Right kidney (tissue), 9 donors: ENCODE measurements at places on chromosomes 2 and 18.
A peak's percentile ranks its signal among the peaks of the same experiment; 100 is the strongest.

GRCh38 chr18:48541026-48541746, 2.4 kb downstream of the CTIF start:
- DNase-seq, result peak; percentile 96

- no peak for DNase-seq
Measured at GRCh38 chr18:69981948-69982347, 34.3 kb upstream of the CD226 start.

GRCh38 chr2:6556755-6557154, 309.0 kb downstream of the CMPK2 start:
- no peak for DNase-seq

DNA sequence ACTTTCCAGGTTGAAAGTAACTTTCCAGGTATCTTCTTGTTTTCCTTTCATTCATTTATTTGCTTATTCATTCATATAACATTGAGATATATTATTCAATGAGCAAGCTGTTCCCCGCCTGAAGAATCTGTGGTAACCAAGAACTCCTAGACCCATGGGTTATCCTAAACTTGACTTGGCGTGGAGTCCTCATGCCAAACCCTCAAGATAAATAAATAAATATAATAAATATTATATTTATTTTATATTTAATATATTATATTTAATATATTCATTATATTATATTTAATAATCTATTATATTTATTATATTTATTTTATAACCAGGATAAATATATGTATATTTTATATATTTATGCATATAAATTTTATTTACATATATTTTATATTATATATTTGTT, 674.8 kb downstream of the SUCLG1 start:
- no peak for DNase-seq

DNA sequence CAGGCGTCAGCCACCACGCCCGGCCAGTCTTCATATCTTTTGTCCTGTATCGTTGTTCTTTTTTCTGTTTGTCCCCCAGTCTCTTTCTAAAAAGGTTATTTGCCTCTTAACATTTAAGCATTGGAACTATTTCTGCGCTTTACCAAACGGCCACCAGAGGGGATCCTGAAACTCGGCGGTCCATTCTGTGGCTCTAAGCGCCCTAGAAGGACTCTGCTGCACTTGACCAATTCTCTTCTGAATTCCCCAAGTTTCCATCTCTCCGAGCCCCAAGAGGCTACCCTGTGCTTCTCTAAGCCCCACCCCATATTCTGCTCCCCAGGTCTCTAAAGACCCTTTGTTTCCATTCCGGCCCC, 33.1 kb upstream of the REG3G start:
- DNase-seq, result no peak

- DNase-seq, result no peak
Measured at GRCh38 chr18:66599190-66599589, 4.7 kb downstream of the CDH19 start.

DNA sequence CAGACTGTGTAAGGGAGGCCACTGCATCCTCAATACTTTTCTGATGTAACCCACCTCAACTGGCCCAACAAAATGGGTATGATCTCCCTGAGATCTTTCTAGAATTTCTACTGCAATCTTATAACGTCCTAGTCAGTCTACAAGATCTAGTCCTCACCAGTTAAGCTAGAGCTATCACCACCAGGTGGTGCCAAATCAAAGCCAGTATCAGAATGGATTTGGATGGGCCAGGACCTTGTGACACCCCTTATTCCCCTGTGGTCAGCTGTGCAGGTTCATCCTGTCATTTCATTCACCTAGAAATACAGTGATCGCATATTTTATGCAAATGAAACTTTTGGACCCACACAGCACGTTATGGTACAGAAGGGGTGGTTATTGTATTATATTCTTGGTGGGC, 90.3 kb downstream of the OLA1 start:
- peak; percentile 9 for DNase-seq

GRCh38 chr2:216339456-216340279, 32.6 kb downstream of the MARCHF4 start:
- peak; percentile 25 for DNase-seq

DNA sequence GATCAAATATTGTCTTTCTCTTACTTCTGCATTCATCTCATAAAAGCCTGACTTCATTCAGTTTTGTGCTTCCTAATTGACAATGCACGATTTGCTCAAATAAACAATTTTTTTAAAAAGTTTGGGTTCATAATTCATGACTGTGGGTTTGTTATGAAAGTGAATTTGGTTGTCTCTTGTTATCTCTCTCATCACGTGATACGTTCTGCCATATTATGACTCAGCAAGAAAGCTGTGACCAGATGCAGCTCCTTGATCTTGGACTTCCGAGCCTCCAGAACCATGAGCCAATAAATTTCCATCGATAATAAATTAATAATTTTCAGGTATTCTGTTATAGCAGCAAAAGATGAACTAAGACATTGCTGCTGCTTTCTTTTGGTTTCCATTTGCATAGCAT, 156.5 kb upstream of the LRATD1 start:
- no peak for DNase-seq

GRCh38 chr2:34498561-34498960, 899.5 kb upstream of the FAM98A start:
- no peak for DNase-seq

- no peak for DNase-seq
Measured at GRCh38 chr2:142220901-142221300, 90.1 kb upstream of the LRP1B start.

DNA sequence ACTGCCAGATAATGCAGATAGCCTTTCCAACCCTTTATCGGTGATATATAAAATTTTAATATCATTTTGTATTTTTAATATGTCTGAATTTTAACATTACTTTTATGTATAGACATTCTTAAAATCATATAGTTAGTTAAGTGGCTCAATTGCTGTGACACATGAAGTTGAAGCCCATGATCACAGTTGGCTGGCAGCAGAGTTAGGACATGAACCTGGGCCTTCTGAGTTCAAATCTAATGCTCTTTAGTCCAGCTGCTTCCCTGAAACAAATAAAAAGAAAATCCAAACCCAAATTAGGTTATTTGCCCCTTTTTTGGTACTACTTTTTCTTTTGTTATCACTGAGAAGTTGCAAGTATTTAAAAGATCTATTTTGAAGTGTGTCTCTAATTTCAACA, 5.6 kb downstream of the ELP2 start:
- no peak for DNase-seq

DNA sequence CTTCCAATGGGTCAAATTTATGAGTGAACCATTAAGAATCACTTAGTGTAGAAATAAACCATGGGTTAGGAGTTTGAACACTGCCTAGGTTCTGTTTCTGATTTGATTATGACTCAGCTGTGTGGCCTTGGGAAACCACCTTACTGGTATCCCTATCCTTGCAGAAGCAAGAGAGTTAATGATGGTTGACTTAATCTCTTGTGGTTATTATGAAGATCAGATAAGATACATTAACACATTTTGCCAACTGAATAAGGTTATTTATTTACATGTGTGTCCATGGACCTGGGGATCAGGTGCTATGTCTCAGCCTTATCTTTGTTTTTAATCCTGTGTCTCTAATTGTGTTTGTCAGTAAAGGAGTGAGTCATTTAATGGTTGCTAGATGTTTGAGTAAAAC, 5.4 kb upstream of the KCNJ13 start:
- DNase-seq, result no peak

DNA sequence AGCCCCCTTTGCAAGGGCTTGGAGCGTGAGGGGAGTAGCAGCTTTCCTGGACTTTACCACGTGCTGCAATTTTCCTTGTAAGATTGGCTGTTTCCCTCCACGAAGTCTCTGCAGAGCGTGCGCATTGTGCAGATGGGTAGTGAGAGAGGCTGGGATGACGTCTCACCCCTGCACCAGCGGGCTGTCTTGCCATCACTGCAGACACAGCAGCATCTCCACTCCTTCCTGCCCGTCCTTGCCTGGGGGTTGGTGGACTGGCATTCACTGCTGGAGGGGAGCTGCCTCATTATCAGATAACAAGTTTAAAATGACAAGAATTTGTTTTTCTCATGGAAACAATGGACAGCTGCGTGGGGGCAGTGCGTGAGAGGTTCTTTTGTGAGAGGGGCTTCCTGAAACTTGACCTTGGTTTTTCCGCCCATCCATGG, 45.3 kb upstream of the HS6ST1 start:
- no peak for DNase-seq
